ENCODE measurements at places on chromosomes 2 and 18. TPM values are rescaled to one million over a fixed set of nuclear protein-coding genes. Genes with fewer than 3 reads are reported as not detected.

DNA sequence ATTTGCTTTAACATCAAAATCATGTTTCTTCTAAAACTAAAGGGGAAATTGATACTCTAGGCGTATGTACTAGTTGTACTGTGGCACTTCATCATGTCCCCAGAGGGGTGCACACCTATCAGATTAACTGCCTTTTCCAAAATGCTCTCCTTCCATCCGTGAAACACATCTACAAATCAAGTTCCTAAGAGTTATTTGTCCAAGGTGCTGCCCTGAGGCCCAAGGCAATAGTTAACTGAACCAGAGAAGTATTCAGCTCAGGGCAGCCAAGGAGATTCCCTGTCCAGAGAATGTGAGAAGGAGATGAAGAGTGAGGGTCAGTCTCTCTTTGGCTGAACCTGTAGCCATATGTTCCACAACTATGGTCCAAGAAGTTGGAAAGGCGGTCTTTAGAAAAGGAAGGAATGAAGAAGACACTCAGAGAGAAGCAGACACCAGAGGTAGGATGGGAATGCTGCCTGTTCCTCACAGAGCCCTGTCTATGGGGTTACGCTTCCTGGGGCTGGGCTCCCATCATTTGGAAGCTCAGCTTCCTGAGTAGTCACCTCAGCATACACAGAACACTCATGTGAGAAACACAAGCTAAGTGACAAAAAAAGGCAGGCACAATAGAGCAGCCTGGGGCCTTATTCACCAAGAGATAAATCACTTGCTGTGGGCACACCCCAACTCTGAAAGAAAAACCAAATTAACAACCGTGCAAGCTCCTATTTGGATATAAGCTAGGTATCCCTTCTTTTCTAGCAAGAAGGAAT, 55.6 kb downstream of the ANKRD44 start:
- DNase-seq = no peak

DNA sequence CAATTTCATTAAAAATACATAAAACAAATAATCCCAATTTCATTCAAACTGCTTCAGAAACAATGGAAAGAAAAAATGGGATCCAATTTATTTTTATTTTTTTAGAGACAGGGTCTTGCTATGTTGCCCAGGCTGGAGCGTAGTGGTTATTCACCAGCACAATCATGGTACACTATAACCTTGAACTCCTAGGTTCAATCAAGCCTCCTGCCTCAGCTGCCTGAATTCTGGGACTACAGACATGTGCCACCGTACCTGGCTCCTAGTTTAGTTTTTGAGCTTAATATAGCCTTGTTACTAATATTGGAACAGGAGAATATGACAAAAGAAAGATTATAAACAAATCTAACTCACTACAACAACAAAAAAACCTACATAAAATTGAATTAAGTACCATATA, 34.2 kb downstream of the SAP130 start:
- DNase-seq = no peak

DNA sequence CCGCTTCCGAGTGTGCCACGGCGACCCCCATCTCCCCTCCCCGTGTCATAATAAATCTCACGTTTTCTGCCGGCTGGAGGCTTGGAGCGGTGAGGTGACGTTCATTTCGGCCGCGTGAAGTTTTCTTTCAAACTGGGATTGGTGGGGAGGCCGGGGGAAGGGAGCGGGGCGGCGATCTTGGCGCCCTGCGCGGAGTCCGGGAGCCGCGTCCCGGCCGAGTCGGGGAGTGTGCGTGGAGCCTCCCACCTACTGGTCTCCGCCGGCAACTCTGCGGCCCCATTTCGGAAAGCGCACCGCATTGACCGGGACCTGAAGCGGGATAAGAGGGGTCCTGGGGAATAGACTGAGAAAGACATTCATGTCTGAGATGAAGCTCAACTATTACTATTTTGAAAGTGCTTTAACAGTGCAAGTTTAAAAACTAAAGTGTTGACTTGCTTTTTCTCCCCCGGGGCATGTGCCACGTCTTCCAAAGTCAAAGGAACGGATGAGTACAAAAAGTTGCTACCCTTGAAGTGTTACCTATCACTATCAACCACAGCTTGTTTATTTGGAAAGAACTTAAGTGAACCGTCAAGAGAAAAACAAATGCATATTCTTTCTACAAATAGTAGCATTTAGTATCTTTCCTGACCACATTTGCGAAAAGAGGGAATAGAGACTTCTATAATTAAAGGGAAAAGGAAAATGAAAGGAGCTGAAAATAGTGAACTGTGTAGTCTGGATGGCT, 818 bp upstream of the IKZF2 start:
- DNase-seq = peak; percentile 29

DNA sequence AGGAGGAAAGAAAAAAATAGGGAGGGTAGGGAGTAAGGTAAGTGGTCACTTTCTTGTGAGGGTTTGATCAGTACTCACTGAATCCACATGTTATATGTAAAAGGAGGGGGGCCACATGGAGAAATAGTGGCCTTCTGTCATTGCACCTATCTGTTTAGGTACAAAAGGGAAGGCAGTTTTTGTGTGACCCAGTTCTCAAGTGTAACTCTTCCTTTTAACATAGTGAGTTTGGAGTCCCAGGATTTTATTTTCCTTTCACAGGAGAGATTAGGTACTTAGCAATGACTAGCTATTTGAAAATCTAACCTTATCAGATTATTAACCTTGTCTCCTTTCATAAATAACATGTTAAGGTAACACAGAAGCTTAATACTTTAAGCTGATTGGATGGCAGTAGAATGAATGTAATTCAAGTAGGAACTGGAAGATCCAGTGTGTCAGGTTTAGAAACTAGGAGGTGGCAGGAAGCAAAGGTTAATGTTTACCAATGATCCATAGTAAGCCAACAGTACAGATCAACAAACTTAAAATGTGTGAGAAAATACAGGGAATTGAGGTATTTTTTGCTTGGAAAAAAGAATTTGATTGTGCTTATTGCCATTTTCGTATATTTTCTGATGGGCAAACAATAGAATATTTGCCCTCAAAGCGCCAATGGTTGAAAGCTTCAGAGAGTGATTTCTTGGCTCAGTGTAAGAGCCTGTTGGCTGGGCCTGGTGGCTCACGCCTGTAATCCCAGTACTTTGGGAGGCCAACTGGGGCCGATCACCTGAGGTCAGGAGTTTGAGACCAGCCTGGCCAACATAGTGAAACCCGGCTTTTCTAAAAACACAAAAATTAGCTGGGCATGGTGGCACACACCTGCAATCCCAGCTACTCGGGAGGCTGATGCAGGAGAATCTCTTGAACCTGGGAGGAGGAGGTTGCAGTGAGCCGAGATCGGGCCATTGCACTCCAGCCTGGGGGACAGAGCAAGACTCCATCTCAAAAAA, 11.3 kb downstream of the HNMT start:
- DNase-seq = no peak

GRCh38 chr2:127506510-127506909, 19.8 kb downstream of the IWS1 start:
- DNase-seq = no peak

- peak; percentile 11 for DNase-seq
Observed at GRCh38 chr2:62785216-62785615, 79.7 kb downstream of the EHBP1 start.

Gene CNDP1
- not detected for total RNA-seq

- no peak for DNase-seq
Observed at GRCh38 chr18:68499141-68499540, 215.8 kb downstream of the TMX3 start.

DNA sequence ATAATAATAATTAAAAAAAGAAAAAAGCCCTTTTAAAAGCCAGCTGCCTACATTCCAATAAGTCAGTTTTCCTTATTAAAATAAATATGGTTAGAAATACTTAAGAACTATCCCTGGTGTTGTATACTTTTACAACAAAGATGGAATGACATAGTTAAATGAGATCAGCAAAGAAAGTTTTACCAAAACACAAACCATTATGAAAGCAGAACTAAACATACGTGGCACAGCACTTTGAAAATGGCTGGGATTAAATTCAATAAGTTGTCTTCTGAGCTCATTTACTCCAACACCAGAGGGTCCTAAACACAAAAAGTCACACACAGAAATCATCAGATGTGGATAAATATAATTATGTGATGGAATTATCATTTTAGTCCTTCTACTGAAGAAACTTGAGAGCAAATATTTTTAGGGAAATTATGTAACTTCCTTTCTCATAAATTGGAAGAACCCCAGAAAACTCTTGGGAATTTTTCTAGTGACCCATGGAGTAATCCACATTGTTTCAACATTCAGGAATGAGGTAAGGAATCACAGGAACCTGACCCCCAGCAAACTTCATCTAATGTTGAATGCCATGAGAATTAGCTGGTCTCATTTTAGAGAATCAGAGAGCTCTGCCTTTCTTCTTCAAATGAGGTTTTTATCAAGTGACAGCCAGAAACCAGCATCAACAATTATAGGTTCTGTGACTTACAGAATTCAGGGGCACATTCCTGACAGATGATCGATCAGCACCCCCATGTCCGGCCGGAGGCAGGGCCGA, 11.5 kb upstream of the TMEM237 start:
- DNase-seq = peak; percentile 35

GRCh38 chr2:132953771-132954170, 283.8 kb upstream of the LYPD1 start:
- DNase-seq = no peak

DNA sequence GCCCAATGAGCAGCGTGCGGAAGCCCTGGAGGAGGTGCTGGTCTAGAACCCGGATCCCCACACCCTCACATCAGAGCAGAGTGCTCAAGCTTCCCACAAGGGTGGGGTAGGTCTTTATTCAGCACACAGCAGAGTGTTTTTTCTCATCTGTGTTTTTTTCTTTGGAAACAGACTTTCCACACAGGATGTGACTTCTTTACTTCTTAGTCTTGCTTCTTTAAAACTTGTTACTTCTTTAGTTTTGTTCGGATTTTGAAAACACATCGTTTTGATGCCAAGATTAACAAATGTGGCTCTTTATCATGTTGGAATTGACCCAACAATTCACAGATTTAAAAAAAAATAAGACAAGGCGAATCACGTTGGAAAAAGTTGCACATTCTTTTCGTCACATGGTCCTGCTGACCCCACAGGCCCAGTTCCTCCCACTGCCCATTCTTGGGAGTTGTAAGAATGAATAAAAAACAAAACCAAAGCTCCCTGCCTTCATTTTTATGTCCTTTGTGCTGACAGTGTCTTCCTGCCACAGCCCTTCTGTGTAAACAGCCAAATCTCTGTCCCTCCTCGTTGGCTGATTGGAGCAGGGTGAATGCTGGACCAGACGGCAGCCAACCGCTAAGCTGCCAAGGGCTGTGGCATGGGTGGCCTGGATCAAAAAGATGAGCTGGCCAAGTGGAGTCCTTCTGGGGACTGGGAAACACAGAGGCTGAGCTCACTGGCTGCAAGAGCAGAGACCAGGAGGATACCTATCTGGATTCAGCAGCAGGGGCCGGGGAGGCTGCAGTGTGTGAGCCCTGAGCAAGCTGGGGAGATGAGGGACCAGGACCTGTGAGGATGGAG, 81.6 kb downstream of the TWIST2 start:
- peak; percentile 38 for DNase-seq

GRCh38 chr2:196233805-196234475, 62.6 kb upstream of the STK17B start:
- no peak for DNase-seq

- DNase-seq = no peak
Observed at GRCh38 chr18:49733896-49734585, 79.3 kb downstream of the ACAA2 start.

Gene FRZB
- 0.31 TPM for total RNA-seq

- DNase-seq = no peak
Observed at GRCh38 chr2:84891355-84892010, 10.6 kb upstream of the TRABD2A start.

Gene MERTK
- 0.10 TPM for total RNA-seq

Gene DCDC2C
- not detected for total RNA-seq

Gene VWC2L
- total RNA-seq = not detected

DNA sequence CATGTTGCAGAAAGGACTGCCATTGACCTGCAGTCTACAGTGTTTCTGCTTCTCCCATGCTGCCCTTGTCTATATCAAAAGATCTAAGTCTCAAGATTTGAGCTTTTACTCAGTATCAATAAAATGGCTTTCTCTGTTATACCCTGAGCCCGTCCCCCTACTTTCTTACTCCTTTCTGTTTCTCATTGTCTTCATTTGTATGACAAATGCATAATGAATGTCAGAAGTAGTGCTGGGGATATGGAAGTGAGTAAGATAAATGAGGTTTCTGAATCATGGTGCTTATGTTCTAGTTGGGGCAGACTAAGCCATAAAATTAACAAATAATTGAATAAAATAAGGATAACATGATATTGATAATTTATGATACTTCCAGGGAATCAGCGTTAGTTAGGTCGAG, 128.6 kb downstream of the PARD3B start:
- peak; percentile 47 for DNase-seq

- peak; percentile 10 for DNase-seq
Observed at GRCh38 chr2:132676999-132677398, 7.0 kb upstream of the LYPD1 start.

DNA sequence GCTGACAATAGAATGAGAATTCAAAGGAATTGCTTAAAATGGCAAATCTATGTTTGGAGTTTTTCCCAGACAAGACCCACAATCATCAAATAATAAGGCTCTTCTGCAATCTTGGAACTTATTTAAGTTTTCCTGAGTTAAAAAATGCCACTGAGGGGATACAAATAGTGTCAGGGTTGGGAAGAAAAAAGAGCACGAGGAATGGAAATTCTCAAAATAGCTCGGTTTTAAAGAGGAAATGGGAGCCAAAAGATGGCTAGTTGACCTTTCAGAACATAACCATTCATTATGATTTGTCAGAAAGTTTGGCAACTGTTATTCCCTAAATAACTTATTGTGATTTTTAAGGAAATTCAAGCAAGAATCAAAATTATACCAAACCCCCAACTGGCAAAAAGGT, 127.7 kb downstream of the RAPGEF4 start:
- DNase-seq = no peak

DNA sequence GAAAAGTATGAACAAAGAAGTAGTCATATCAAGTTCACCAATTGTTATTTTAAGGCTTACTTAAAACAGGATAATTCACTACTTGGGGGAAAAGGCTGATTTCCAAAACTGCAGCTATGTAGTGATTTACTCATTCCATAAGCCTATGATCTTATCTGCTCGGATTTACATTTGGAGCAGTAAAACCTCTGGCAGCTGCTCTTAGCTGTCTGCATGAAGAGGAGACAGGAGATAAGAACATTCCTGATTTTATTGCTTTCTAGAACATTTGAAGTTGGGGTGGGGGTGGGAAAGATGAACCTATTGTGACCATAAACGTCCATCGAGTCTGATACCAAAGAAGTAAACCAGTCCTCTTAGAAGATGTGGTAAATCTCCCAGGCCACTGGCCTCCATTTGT, 120.9 kb downstream of the MMADHC start:
- DNase-seq = peak; percentile 14

- DNase-seq = peak; percentile 72
Observed at GRCh38 chr2:110748489-110748867, 16.1 kb downstream of the ACOXL start.

GRCh38 chr2:62718225-62718822, 12.8 kb downstream of the EHBP1 start:
- no peak for DNase-seq

Gene RESP18
- not detected for total RNA-seq

- DNase-seq = no peak
Observed at GRCh38 chr2:224034017-224034416, 5.1 kb downstream of the SERPINE2 start.
